ENCODE measurements at places on chromosomes 16 and 17.

DNA sequence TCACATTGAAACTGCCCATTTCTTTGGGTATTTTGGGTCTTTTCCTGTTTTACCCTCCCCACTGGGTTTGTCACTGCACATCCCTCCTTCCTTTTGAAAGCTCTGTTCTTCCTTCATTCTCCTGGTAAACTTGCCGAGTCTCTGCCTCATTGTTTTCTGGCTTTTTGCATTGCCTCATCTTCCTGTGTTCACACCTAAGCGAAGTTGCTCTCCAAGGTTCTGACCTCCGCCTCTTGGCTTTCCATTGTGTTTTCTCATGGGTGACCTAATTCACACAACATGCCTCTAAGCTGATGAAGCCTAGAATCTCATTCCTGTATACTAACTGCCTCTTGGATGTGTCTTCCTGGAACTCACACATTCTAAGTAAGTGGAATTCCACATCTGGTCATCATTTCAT lies 1096.1 kb upstream of the EEF2KMT start:
- no peak for DNase-seq

DNA sequence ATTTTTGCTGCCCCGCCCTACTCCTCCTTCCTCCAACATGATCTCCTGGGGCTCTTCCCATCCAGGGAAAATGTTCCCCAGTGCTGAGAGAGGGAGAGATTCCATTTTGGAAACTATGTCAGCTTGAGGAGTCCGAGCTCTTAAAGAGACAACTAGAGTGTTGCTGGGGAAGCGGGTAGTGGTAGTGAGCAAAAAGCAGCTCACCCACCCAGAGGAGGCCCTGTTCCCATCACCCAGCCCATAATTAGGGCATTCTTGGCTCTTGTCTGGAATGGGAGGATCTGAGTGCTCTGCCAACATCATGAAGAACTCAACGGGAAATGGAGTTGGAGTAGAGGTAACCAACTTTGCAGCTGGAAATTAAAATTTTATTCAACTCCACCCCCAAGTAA lies 9.1 kb upstream of the MSL1 start:
- no peak for DNase-seq

- DNase-seq: no peak
Observed at GRCh38 chr17:43917348-43918025, 10.2 kb upstream of the MPP2 start.

- DNase-seq: no peak
Observed at GRCh38 chr16:27169511-27170071, 33.7 kb upstream of the KDM8 start.

GRCh38 chr17:57629470-57629869 lies 115.6 kb downstream of the CCDC182 start:
- peak; percentile 66 for DNase-seq

DNA sequence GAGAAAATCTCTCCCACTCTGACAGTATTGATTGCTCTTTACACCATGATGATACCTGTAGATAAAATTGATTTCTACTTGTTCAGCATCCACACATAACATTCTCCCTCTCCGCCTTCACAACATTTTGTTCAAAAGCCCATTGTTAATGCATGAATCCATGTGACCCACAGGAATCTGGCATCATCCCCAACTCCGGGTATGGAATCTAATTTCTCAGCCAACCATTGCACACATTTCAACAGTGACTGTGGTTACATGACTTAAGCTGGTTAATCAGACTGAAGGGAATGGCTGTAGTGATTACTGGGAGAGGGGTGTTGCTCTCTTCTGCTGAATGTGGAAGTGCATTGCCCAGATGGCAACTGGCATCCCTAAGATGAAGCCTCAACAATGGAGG lies 161.4 kb upstream of the C16orf82 start:
- DNase-seq: no peak

- DNase-seq: no peak
Observed at GRCh38 chr17:67911059-67911782, 85.0 kb downstream of the C17orf58 start.

DNA sequence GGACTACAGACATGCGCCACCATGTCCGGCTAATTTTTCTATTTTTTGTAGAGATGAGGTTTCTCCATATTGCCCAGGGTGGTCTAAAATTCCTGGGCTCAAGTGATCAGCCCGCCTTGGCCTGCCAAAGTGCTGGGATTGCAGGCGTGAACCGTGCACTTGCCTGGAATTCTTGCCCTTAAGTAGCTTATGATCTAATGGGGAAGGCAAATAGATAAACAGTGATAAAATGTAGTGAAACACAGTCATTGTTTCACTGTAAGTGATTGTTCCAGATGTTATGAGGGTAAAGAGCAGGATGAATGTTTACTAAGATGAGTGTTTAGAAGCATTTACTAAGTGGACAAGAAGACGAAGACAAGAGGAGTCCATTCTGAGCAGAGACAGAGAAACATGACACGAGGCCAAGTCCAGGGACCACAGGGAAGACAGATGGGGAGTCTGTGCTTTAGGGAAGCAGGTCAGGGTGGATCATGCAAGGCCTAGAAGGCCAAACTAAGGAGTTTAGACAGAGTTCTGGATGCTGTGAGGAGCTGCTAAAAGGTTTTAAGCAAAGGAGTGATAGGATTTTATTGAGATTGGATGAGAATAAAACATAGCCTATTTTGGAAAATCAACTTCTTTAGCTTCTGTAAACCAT lies 36.9 kb downstream of the YPEL2 start:
- DNase-seq: no peak

All from GM12891 (cell line).